ENCODE measurements at places on chromosomes 11 and 22. TPM values are rescaled to one million over a fixed set of nuclear protein-coding genes. Genes with fewer than 3 reads are reported as not detected.

- no peak for DNase-seq
Observed at GRCh38 chr22:47207846-47208554, 445.6 kb downstream of the TBC1D22A start.

DNA sequence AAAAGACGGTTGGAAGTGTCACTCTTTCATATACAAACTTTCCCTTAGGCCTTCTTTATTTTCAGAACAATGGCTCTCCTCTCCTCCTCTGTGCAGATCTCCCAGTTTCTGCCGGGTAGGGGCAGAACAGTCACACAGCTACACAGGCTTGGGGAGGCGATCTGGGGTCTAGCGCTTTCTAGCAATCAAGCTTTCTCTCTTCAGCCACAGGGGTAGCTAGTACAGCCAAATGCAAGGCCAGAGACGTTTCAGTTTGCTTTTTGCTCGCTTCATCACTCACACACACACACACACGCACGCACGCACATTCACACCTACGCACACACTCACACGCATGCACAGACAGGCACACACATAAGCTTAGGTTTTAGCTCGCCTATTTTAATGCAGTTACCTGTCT lies 104.3 kb downstream of the SPATA19 start:
- no peak for DNase-seq

DNA sequence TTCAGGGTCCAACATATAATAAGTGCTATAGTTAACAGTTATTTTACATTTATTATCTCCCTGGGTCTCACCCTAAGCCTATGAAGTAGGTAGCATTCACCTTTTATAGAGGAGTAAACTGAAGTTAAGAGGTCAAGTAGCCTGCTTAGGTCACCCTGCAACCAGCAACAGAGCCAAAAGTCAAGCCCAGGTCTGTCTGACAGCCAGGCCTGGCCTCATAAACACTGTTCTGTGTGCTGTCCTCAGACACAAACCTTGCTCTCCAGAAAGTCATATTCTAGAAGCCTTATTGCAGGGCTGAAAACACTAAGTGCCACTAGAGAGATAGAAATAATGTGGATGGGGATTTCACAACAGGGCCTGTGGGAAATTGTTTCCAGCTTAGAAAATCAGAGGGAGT lies 59.3 kb downstream of the BDNF start:
- no peak for DNase-seq

Gene PDGFB
- total RNA-seq: 1.1 TPM

Measured in activated CD4-positive, alpha-beta T cell treated with anti-CD3 and anti-CD28 coated beads, Interleukin-2, amount 10 ng/mL, durations not matched to agents 7 days and 5 days (primary cell).